ENCODE measurements at places on chromosomes 1 and 21.

DNA sequence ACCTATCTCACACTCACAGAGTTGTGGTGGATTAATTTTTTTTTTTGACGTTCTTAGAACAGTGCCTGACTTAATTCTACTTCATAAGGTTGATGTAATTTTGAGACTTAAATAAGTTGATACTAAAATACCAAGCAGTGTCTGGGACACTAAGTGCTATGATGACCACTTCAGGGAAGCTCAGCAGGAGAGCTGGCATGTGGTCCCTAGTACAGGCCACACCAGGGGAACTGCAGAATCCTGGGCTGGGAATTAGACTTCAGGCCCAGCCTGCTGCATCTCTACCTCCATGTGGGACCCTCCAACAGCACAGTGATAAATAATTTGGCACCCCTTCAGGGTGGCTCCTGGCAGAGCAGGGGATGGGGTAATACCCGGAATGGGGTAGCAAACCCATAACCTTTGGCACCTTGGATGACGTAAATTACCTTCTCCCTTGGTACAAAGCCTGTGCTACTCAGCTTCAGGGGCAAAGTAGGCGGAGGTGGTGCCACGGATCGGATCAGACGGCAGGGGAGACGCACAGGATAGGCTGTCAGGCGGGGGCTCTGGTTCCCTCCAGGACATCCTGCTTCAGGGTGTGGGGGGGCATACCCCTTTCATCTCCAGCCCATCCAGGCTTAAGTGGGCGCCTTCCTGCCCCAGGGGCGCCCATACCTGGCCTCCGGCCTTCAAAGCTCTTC is 4.8 kb downstream of the MFSD2A start:
- no peak for DNase-seq

DNA sequence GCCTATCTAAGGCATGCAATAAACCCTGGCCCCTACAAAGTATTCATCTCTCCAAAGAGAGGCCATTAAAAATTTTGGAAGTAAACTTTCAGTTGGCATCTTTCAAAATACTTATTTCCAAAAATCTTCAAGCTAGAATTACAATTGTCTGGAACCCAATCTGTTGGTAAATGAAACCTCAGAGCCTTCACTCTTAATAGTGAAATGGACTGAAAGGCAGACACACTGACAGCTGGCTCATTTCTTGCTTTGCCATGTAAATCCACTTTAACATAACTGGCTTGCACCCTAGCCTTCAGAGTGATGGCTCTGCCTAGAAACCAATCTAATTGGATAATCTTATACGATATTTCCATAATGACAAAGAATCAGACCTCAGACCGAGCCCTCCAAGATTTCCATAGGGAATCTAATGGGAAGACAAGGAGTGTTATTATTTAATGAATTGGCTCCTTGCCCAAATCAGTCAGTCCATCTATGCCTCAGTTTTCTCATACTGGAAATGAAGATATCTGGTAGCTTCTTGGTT is 9.2 kb upstream of the PALMD start:
- no peak for DNase-seq

GRCh38 chr1:51792864-51793263 is 85.7 kb downstream of the NRDC start:
- DNase-seq: no peak

DNA sequence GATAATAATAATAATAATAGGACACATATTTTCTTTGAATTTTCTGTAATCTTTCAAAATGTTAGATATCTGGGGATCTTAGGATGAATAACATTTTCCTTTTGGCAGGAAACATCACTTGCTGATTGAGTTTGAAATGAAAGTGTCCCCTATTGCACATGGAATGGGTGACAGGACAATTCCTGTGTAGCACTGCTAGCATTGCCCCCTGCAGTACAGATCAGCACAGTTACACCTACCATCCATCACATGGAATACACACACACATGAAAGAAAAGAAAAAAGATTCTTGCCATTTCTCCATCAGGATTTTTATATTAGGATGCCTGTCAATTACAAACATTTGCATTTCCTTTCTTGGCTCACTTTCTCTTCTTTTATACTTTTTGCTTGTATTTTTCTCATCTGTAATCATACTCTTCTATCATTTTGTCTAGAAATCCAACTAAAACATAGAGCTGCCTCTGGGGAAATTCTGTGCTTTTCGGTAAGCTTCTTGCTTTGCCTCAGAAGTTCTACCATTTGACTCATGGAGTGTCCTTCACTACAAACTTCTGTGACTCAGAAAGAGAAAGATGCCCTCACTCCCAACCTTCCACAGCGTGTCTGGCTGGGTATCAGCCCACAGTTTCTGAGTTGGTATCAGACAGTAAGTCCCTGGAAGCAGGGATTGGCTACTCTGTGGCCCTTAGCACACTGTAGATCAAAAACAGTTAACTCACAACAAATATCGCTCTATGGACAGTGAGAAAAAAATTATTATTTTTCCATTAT is 641.2 kb downstream of the PTPRC start:
- DNase-seq: no peak

DNA sequence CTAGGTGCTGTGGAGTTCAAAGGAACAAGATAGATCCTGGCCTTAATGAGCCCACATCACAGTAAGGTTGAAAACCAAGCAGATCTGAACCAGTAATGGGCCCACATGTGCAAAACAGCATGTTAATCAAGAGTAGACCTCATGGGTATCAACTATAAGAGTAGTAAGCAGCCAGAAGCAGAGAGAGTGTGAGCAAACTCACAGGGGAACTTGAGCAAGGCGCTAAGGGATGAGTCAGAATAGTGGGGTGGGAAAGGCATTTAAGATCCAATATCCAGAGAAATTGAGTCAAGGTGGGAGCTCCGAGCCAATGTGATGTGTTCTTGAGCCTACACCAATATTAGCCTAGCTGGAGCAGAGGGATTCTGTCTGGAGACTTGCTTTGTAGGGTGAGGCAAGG is 52.4 kb upstream of the GJA5 start:
- no peak for DNase-seq

- no peak for DNase-seq
Observed at GRCh38 chr1:46643368-46643775, 24.8 kb downstream of the ATPAF1 start.

DNA sequence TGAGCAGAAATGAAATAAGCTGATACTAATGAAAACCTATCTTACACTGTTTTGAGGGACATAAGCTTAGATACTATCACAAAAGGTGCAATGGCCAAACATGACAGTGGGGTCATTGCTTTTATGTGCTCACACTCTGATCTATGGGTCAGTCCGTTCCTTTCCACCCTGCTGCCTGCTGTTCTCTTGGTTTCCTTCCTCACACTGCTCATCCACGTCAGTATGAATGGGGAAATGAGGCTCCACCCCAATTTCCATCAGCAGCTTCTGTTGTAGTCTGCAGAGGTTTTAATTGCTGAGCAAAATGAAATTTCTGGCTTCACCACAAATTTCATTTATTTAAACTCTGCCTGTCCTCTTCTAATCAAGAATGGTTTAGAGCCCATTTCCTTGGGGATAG is 155.2 kb downstream of the GABPA start:
- no peak for DNase-seq

All from activated T-cell treated with anti-CD3 and anti-CD28 coated beads for 4 hours (primary cell).